MCF 10A (cell line): ENCODE measurements at places on chromosomes 4 and X. TPM values are rescaled to one million over a fixed set of nuclear protein-coding genes. Genes with fewer than 3 reads are reported as not detected.

DNA sequence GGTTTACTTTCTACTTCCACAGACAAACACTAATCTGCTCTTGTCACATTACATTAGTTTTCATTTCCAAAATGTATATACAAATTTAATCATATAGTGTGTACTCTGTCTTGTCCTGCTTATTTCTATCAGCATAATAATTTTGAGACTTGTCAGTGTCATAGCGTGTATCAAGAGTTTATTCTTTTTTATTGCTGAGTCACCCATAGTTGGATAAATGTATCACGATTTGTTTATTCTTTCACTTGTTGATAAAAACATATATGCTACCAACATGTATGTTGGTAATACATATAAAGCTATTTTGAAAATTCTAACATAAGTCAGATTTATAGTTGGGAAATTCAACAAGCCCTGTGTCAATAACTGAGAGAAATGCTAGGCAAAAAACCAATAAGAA is 261.2 kb downstream of the TRAM1L1 start:
- H3K27me3 ChIP-seq, result no peaks in the 10 kb centered on the region
- no peak overlapping the region for H3K27ac ChIP-seq
- H3K4me3 ChIP-seq, result no peak overlapping the region
- DNase-seq, result no peak
- H3K4me1 ChIP-seq, result no peaks in the 10 kb centered on the region

DNA sequence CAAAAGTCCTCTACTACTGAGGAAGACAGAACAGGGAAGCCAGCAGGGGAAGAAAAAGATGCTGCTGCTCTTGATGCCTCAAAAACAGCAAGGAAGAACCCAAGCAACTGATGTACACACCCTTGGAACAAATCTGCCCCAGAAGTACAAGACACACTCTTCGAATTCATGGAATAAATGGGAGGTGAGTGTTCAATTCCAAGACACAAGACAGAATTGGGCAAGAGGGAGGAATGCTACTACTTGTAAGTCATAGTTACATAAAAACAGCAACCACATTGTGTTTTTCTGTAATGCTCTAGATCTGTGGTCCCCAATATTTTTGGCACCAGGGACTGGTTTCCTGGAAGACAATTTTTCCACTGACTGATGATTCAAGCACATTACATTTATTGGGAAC is 58.0 kb upstream of the H2AZ1 start:
- H3K27me3 ChIP-seq, result no peaks in the 10 kb centered on the region
- peak; percentile 12 for DNase-seq
- H3K36me3 ChIP-seq, result no peaks in the 10 kb centered on the region
- H3K27ac ChIP-seq, result no peak overlapping the region
- peaks cover 6% of the 10 kb centered on the region for H3K4me1 ChIP-seq

GRCh38 chr4:63458010-63458409 is 951.2 kb downstream of the TECRL start:
- DNase-seq, result no peak
- no peak overlapping the region for H3K4me3 ChIP-seq
- H3K4me1 ChIP-seq, result peaks cover 4% of the 10 kb centered on the region

GRCh38 chrX:39481621-39482020 is 616.1 kb downstream of the BCOR start:
- H3K4me3 ChIP-seq, result no peak overlapping the region
- no peak overlapping the region for H3K27ac ChIP-seq

The USP51 gene
- 0.17 TPM in 1 of 2 replicates, not detected in the other for total RNA-seq

The P2RY10 gene
- not detected in 2 replicates for total RNA-seq

The DDIT4L gene
- 0.22 and 0.23 TPM in 2 replicates for total RNA-seq

The FAM184B gene
- total RNA-seq, result not detected in 2 replicates

The INPP4B gene
- 11.5 and 17.6 TPM in 2 replicates for total RNA-seq

The ZXDA gene
- total RNA-seq, result 4.9 and 6.4 TPM in 2 replicates
